Tongue (tissue), 3 donors: ENCODE measurements at places on chromosomes 6 and 20. TPM values are rescaled to one million over a fixed set of nuclear protein-coding genes. Genes with fewer than 3 reads are reported as not detected.

Gene SAMD10
- total RNA-seq = 2.6 TPM

Gene SLC26A8
- total RNA-seq = not detected

Gene GGTLC1
- total RNA-seq = not detected

Gene NKX2-2
- 0.21 TPM for total RNA-seq

Gene LY86
- total RNA-seq = 0.72 TPM

Gene ALDH8A1
- total RNA-seq = not detected

Gene PPARD
- total RNA-seq = 10.6 TPM

Gene TOX2
- total RNA-seq = 0.51 TPM

Gene SLC52A3
- total RNA-seq = 0.82 TPM

Gene CD109
- 29.6 TPM for total RNA-seq

Gene ADGRG6
- 55.9 TPM for total RNA-seq

Gene GSTA2
- not detected for total RNA-seq

Gene MEP1A
- total RNA-seq = not detected

Gene MATN4
- 1.1 TPM for total RNA-seq

Gene KCNK16
- total RNA-seq = not detected
